ENCODE measurements at places on chromosomes 1 and 21.

- DNase-seq: no peak
Observed at GRCh38 chr1:37697737-37698136, 5.4 kb downstream of the CDCA8 start.

DNA sequence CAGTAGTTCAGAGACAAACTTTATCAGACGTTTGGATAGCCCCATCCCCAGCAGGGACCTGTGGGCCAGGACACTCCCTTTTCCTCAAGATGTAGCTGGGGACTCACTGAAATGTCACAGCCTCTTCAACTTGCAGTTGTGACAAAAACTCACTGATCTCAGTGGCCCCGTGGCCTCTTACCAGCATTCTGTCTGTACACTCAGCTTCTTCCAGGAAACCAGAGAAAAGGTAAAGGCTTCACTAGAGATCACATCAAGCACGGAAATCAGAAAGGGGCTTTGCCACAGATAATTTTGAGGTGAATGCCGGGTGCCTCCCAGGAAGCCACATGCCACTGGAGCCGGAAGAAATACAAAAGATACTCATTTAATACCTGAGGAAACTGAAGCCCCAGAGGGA, 122.2 kb downstream of the CCDC185 start:
- DNase-seq: no peak

DNA sequence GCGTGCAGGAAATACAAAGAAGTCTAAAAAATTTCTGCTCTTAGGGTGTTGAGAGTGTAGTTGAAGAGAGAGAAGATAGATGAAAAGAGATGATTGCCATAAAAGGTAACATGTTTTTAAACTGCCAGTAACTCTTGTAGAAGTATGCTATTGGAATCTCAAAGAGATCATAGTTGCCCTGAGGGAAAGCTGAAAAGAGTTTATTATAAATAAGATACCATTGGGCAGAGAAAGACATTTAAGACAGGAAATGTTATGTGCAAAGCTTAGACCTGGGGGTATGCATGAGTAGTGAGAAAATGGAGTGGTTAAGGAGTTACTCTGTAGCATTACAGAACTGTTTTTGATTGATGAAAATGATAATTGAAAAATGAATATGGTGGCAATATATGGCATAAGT, 17.6 kb downstream of the GABPA start:
- DNase-seq: no peak

- DNase-seq: no peak
Observed at GRCh38 chr1:110617116-110617515, 11.0 kb upstream of the KCNA2 start.

- DNase-seq: no peak
Observed at GRCh38 chr1:201119206-201120197, 7.3 kb upstream of the CACNA1S start.

DNA sequence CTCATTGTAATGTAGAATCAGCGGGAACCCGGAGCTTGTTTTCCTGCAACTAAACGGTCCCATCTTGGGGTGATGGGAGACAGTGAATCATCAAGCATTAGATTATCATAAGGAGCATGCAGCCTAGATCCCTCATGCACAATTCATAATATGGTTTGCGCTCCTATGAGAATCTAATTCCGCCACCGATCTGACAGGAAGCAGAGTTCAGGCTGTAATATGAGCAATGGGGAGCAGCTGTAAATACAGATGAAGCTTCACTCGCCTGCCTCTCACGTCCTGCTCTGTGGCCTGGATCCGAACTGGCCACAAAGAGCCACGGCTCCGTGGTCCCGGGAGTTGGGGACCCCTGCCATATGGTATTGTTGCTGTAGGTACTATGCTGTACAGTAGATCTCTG, 1.6 kb downstream of the IFI44 start:
- no peak for DNase-seq
